ENCODE measurements at places on chromosomes 1 and 21.

DNA sequence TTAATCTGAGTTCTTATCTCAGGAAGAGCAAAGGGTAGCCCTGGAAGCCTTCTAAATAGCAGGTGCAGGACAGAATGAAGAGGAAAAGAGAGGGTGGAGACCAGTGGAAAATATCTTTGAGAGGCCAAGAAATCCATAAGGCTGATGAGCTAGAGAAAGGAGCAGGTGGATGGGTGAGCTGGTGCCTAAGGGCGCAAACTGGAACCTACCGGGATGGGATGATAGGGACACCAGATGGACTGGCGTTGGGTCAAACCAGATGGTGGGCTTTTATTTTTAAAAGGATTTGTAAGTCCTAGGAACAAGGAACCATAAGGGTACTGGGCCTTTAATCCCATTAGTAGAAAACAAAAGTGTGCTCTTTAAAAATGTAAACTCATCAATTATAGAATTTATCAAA is 59.7 kb downstream of the RGL1 start:
- DNase-seq = no peak

GRCh38 chr1:43850591-43851233 is 82.9 kb upstream of the ARTN start:
- no peak for DNase-seq

- no peak for DNase-seq
Measured at GRCh38 chr1:189563784-189564183, 913.9 kb downstream of the BRINP3 start.

- no peak for DNase-seq
Measured at GRCh38 chr1:98330224-98330623, 331.3 kb upstream of the SNX7 start.

DNA sequence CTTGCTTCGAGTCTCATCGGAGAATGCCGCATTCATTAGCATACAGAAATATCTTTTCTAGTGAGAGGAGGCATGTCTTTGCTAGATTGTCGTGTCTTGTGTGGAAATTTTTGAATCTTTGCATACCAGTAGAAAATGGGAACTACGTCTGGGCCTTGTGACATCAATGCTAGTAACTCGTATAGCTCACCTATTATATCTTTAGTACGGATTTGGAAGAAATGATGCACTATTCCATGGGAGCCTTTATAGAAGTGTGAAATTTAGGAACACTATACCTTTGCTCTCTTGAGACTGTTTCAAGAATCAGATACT is 835 bp downstream of the UHMK1 start:
- DNase-seq = no peak

DNA sequence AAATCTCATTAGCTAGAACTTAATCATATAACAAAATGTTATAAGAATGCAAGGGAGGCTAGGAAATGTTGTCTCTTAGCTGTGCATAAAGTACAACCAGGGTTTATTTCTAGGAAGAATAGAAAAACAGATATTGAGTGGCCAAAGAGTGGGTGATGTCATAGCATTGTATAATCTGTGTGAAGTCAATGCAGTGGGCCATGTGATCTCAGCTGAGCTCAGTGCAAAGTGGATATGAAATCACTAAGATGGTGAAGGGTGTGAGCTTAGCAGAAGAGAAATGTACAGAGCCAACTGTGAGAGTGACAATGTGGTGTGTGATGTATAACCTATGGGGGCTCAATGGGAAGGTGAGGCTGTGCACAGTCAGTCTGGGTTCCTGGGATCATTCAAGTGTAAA is 29.7 kb upstream of the DUSP23 start:
- no peak for DNase-seq

DNA sequence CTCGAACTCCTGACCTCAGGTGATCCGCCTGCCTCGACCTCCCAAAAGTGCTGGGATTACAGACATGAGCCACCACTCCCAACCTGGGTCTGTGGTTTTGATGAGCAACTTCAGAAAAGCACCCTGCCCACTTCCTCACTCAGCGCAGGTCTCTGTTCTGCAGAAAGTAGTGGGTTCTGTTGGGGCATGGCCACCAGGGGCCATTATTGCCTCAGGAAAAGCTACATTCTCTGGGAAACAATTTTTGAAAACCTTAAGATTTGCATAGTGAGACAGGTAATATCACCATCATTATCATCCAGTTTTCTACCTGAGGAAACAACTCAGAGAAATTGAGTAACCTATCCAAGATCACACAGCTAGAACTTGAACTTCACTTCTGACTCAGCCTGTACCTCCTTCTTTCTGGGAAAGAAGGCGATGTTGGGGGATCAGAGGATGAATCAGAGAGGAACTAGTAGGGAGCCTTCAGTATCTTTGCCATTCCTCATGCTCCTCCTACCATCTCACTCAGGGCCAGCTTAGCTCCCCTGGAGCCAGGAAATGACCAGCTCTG is 7.1 kb upstream of the NES start:
- no peak for DNase-seq

DNA sequence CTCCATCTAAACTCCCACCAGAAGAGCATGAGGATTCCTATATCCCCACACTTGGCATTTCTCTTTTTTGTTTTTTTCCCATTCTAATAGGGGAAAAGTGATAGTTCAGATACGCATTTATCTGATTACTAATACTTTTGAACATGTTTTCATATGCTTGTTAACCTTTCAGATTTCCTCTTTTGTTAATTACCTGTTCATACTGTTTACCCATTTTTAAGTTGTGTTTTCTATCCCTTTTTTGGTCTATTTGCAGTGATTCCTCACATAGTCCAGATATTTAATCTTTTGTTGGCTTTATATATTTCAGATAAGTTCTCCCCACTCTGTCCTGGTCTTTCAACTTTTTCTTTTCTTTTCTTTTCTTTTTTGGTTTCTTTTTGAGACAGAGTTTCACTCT is 13.6 kb upstream of the PIGK start:
- DNase-seq = no peak

GRCh38 chr1:17330856-17331255 is 22.9 kb downstream of the PADI4 start:
- DNase-seq = no peak

GRCh38 chr1:211356723-211357407 is 30.2 kb downstream of the TRAF5 start:
- DNase-seq = no peak

DNA sequence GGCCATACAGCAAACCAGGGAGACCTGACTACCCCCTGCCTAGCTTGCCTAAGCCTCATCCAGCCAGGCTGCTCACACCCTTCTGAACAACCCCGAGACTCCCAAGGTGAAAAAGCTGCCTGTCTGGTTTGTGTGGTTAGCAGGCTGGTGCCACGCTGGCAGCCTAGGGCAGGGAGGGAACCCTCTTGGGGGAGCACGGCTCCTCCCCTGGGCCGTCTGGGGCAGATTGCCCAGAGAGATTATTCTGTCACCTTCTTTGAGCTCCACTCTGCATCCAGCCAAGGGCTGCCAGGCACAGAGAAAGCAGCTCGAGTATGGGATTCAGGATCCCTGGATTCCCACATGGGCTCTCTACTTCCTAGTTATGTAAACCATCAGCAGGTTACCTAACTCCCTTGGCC is 27.5 kb upstream of the TCEA3 start:
- no peak for DNase-seq

DNA sequence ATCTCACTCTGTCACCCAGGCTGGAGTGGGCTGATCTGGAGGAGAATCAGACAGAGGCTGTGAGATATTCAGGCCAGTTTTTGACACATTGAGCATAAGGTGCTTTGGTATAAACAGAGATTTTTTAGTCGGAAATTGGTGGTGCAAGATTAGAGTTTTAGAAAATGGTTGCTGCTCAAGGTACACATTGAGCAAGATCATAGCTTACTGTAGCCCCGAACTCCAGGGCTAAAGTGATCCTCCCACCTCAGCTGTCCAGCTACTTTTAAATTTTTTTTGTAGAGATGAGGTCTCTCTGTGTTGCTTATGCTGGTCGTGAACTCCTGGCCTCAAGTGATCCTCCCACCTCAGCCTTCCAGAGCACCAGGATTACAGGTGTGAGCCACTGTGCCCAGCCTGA is 43.9 kb upstream of the USP1 start:
- no peak for DNase-seq

- no peak for DNase-seq
Measured at GRCh38 chr1:241479294-241479693, 40.3 kb downstream of the FH start.

- DNase-seq = no peak
Measured at GRCh38 chr1:168285521-168285790, 4.8 kb downstream of the TBX19 start.

DNA sequence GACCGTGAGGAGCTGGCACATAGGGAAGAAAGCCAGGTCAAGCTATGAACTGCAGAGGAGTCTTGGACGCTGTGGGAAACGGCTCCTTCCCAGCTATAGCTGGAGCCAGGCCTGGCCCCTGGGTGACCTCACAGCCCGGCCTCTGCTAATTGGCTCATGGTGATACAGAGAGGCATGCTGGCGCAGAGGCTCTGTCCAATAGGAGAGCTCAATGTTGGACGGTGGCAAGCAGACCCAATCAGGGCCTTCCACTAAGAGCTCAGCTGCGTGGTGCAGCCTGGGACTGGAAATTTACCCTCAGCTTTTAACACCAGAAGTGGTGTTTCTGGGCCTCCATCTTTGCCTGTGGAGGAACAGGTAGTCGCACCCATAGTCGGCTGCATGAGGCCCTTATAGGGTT is 64.4 kb upstream of the GRHL3 start:
- no peak for DNase-seq

DNA sequence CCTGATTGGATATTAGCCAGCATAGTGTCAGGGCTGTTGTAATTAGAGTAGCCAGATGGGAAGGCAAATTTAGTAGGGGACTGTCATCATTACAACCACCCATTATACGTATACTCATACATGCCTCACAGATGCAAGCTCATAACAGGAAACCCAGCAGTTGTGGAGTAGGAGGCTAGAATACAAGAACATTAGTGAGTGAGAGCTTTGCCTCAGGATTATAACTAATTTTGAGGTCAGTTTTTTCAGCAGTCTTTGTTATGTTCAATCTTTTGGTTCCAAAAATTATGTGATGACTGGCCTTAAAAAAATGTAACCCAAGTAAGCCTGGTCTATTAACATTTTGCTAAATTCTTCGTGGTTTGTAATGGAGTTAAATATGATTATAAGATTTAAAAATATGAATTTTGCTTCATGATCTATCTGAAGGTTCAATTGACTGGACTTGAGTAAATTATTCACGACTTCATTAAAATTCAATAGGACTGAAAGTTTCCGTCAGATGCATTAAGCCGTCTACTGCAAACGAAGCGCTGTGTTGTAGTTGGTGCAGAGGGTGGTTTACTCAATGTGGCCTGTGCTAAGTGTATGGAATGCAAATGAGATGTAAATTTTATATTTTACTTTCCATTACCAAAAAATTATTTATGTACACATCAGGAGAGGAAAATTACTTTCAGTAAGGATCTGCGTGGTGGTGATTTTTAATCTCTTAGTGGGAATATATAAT is 48.8 kb downstream of the KCNK1 start:
- no peak for DNase-seq

DNA sequence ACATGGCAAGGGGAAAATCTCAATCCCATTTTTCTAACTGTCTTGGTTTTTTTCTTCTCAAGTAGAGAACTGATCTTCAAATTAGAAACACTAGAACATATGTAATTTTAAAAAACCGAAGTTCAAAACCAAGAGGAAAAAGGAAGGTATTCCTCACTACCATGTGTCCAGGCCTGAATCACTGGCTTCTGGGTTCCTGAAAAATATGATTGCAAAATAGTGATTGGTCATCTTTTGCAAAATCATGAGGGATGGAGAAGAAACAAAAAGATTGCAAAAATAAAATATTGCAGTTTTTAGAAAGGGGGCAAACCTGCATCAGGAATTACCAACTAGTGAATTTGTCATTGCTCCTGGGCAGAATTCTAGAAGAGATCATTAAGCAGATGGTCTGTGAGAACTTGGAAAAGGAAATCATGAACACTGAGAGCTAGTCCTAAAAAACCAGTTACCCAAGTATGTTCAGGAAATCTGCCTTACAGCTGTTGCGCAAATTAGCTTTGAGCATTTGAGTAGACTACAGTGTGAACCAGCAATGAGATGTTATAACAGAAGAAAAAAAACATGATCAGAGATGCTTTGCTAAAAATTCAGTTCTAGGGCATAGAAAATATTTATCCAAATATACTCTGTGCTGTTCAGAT is 49.4 kb downstream of the SPATA46 start:
- no peak for DNase-seq

DNA sequence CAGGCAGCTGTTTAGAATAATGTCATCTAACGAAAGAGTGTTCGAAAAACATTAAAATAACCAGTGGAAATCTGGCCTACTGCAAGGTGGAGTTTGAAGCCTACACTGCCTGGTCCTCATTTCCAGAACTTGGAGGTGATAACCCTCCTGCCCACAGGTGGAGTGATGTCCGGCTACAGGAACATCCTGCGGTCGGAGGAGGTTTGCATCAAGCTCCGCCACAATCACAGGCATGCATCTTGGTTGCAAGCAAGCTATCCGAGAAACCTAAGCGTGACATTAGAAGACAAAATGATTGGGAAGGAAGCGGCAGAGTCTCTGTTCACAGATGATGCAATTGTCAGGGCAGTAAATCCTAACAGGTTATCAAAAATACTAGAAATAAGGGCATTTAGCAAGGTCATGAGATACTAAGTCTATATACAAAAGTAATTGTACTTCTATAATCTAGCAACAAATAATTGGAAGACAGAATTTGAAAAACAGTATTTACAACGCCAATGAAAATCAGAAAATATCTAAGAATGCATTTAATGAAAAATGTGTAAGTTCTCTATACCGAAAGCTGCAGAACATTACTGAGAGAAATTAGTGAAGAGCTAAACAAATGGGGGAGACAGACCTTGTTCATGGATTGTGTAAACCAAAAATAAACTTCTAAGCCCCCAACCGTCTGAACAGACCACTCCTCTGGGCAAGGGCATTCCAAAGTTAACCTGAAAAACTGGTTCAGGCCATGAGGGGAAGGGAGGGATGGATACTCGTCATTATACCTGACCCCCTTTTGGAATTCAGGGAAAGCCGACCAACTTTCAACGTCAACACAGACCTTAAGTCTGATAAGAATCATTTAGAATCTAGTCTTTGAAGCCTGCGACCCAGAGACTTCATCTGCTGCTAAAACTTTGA is 4.7 kb upstream of the SLC19A1 start:
- no peak for DNase-seq

DNA sequence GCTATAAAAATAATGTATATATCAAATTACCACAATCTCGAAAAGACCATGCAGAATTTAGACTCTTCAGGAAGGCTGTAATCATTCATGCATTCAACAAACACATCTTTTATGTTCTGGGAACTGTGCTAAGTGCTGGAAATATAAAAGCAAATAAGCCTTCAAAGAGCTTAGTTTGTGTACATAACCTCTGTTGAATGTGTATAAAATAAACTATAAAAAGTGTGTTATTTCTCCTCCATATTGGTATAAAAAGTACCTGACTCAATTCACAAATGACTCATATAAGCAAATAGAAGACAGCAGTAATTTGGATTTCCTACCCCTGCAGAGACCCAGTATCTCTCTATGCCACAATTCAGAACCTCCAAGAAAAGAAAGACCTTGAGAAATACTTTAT is 36.8 kb downstream of the RAB3GAP2 start:
- no peak for DNase-seq

DNA sequence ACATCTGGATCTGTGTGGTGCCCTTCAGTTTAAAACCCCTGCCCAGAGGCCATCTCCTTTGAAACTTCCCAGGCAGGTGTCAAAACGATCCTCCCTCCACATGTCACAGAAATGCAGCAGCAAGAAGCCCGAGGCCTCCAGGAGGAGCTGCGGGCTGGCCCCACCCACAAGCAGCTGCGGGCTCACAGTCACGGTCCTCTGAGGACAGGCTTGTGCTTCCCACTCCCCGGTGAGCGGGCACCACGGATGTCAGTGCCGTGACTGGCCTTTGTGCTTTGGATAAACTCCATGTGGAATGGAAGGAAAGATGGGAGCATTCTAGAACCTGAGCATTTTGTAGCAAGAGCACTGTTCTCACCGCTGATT is 65.8 kb downstream of the SIK1 start:
- no peak for DNase-seq

Measured in stimulated activated CD8-positive, alpha-beta memory T cell treated with anti-CD3 and anti-CD28 coated beads, Interleukin-15, amount 100 ng/mL, for 4 hours (primary cell).